Omental fat pad (tissue), 4 donors: ENCODE measurements at places on chromosomes 12 and 14. TPM values are rescaled to one million over a fixed set of nuclear protein-coding genes. Genes with fewer than 3 reads are reported as not detected.

Gene RAD9B
- not detected for total RNA-seq

Gene UNC79
- total RNA-seq: not detected

Gene TMEM132D
- not detected for total RNA-seq

Gene ASB2
- total RNA-seq: 0.36 TPM

Gene SMOC1
- 0.60 TPM for total RNA-seq

Gene VRTN
- not detected for total RNA-seq

Gene TRIP11
- total RNA-seq: 26.2 TPM

Gene SLC25A21
- total RNA-seq: not detected

Gene FITM1
- 0.96 TPM for total RNA-seq

Gene KRT2
- total RNA-seq: not detected

Gene KRT80
- 5.5 TPM for total RNA-seq

Gene GPX2
- not detected for total RNA-seq

Gene KCTD10
- total RNA-seq: 99.6 TPM

Gene AKAP5
- 0.47 TPM for total RNA-seq

Gene AKAP6
- total RNA-seq: 3.3 TPM

Gene EML5
- 0.38 TPM for total RNA-seq

Gene KLRF1
- not detected for total RNA-seq

Gene PPP1R36
- total RNA-seq: 0.63 TPM

Gene MLEC
- total RNA-seq: 87.5 TPM

Gene ESRRB
- total RNA-seq: not detected

Gene MMP19
- 35.0 TPM for total RNA-seq

Gene DHRS7
- total RNA-seq: 82.9 TPM

Gene MAP3K9
- total RNA-seq: 0.32 TPM

Gene SIRT4
- 2.4 TPM for total RNA-seq

Gene CLEC1A
- 7.3 TPM for total RNA-seq

Gene PSME2
- total RNA-seq: 60.9 TPM
